NCI-H187 treated with DMSO at 0.1 percent for 48 hours (cell line): ENCODE measurements at places on chromosomes 11 and 22.

GRCh38 chr22:21569459-21570170 lies 2.1 kb downstream of the UBE2L3 start:
- DNase-seq: no peak

- no peak for DNase-seq
Observed at GRCh38 chr11:17506942-17507341, 30.3 kb upstream of the ABCC8 start.

DNA sequence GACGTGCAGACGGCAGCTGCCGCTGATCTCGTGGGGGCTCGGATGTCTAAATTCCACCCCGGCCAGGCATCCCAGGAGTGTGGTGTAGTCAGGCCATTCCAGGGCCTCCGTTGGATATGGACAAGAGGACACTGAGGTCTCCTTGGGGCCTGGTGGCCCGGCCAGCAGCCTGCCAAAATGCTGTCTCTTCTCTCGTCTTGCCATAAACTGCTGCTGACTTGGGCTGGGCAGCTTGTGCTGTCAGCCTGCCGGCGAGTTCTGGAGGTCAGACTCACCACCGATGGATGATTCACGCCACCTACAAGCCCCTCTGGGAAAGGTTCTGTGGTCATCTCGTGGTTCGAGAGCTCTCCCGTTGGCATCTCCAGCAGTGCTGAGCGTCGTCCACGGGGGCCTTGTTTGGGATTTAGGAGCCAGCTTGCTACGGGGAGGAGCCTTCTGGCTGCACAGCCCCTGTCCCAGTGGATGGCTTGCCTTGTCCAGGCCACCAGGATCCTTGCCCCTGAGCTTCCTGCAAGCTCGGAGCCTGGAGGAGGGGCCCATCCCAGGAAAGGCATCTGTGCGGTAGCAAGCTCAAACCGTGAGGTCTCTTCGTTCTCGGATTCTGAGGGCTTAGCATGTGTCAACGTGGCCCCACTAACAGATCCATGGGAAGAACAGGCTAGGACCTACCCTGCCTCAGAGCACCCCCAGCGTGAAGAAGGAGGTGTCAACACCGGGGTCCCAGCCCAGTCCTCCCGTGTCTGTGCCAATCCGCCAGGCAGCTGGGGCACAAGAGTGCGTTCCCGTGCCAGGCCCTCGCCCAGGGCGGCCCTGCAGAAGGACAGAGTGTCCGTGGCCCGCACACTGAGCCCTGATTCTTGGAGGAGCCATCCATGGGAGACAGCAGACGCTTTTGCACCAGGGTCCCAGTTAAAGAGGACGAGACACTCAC lies 1114.1 kb downstream of the BRD1 start:
- no peak for DNase-seq

DNA sequence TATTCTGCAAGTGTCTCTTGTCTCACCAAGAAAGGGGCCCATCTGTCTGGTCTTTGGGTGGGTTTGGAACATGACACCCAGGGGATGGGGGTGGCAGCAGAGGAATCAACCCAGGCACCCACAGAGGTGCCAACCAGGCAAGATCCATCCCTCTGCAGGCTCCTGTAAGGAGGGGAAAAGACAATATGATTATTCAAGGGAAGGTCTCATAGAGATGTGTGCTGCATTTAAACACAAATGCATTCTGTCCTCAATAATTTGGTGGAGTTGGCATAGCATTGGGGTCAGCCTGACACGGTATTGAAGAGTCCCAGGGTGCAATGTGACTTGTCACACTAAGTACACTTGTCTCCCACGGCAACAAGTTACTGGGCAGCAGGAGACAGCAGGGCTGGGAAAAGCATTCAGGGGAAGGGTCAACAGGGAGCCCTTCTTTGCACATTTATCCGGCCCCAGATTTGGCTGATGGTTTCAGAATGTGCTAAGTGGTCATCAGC lies 33.1 kb upstream of the SPON1 start:
- DNase-seq: no peak

- no peak for DNase-seq
Observed at GRCh38 chr11:70643642-70644041, 245.3 kb downstream of the CTTN start.

DNA sequence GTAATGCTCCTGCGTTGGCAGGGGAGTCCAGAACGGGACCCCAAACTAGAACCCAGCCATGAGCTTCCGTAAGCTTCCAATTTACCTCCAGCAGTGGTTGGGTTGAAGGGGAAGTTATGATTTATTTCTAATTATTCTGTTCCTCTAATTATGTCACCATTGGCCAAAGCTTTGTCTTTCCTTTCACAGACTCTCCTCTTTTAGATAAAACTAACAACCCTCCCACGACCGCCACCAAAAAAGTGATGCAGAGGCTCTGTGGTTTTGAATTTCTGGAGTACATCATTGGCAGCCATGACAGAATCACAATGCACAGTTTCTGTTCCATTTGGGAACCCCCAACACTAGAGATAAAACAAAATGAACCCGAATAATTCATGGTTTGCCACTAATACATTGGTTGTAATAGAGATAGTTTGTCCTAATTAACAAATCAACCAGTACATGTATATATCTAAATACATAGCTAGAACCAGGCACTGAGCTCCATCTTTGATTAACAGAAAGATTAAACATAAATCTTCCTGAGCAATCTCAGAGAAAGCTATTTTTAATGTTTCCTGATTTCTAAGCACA lies 64.3 kb downstream of the ETS1 start:
- no peak for DNase-seq

DNA sequence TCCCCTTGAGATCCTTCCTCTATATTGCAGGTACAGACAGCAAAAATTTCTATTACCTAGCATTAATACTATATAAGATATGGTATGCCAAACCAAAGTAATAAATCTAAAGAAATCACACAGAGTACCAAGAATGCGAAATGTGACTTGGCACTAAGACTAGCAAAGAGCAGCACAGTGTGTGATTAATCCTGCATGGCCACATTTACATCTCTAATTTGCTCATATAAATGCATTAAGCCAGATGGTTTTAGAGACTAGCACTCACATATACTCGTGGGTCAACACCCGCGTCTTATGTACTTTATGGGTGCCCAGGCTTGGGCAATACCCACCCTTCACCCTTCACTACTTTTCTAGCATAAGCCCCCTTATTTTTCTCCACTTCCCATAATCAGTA lies 213.2 kb downstream of the TTC28 start:
- DNase-seq: no peak

- DNase-seq: no peak
Observed at GRCh38 chr11:19244621-19245020, 3.9 kb upstream of the E2F8 start.

GRCh38 chr22:27996529-27996925 lies 77.5 kb upstream of the PITPNB start:
- DNase-seq: no peak

DNA sequence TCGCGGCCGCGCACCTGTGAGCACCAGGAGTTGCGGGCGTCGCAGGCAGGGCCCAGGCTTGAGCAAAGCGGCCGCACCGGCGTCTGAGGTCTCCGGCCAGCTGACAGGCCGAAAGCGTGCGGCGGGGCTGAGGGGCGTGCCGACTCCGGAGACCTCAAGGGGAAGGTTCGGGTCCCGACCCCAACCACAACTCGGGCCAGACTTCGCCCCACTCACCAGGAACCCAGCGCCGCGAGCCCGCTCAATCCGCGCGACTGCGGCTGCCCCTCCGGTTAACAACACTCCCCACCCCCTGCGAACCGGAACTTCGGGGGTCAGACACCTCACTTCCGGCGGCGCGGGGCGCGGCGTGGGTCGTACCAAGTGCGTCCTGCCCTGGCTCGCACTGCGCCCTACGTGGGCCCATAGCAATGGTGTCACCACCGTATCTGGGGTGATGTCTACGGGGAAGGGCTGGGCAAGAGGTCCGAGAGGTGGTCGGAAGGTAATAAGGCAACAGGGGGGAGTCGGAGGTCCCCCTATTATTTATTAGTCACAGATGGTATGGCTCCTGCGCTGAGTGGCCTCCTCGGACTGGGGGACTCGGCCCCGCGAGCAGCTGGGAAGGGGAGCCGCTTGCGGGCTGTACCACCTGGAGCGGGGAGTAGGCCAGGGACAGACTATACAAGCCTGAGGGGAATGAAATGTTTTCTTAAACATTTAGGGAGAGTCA lies at the start of gene SYVN1:
SYVN1 (minus strand) TSS at position 280 of the 712 bp plus-strand sequence. CDS start 918 bp downstream, outside the sequence.
- no peak for DNase-seq

- DNase-seq: no peak
Observed at GRCh38 chr11:114089748-114090147, 30.2 kb downstream of the ZBTB16 start.

DNA sequence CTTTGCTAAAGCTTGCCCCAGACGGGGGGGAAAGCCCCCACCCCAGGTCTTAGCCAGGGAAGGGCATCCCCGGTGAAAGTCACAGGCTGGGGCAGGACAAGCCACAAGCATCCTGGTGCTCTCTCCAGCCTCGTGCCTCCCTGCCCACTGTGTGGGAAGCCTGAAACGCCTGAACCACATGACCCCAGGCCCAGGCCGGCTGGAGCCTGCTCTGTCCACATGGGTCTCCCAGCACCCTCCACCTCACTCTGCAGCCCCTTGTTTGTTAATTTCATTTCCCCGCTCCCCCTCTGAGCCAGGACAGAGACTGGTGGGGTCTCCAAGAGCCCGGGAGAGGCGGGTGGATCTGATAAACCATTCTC lies 58.3 kb upstream of the TCF20 start:
- DNase-seq: no peak

DNA sequence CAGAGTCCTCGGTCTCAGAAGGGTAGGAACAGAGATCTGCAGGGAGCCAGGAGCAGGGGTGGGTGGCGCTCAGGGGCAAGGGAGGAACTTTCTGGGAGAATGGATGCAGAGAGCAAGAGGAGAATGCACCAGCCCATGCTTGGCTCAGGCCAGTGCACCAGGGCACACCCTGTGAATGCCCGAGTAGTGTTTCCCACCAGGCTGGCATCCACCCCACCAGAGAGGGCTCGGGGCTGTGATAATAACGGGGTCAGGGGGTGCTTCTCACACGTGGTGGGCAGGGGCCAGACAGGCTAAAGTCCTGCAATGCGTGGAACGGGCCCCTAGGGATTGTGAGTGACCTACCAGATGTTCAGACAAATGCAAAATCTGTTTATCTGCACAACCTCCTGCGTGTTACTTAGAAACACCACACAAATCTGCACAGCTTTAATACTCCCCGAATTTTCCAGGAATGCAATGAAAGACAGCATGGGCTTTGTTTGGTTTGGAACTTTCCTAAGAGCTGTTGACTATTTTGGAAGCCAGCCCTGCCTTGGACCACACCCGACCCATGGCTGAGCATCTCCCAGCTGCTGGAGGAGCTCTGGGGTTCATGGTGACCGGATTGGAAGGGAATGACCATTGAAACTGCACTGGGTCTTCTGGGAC lies 368.3 kb downstream of the SHANK2 start:
- DNase-seq: no peak

- DNase-seq: no peak
Observed at GRCh38 chr11:44120169-44120568, 24.7 kb downstream of the EXT2 start.

DNA sequence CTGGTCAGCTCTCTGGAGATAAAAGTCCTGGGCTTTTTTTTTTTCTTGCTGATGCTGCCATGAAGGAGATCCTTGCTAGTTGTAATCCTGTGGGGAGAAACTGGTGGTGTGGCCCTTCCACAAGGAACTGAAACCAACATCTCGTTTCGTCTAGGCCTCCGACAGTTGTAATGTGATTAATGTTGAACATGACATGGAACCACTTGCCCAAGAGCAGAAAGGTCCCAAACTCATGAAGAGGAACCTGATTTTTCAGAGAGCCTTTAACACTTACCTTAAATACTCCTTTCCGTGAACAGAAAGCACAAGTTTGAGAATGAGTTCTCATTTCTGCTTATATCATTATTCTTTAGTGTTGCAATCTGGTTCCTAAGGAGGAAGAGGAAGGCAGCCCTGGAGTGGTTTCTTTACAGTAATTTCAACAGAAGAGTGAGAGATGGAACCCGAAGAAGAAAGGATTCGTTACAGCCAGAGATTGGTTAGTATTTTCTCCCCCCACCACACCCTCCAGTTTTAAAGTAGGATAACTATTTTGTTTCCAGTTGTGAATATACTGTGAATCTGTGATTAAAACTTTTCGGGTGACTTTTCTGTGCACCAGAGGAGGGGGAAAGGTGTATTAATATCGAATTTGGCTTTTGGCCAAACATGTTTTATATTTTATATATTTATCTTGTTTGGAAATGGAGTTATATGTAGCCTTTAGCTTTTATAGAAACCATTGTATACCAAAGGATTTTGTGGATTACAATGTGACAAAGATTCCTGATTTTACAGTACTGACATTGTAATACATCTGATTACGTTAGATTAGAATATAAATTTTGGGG lies 2.0 kb downstream of the KDM2A start:
- no peak for DNase-seq

DNA sequence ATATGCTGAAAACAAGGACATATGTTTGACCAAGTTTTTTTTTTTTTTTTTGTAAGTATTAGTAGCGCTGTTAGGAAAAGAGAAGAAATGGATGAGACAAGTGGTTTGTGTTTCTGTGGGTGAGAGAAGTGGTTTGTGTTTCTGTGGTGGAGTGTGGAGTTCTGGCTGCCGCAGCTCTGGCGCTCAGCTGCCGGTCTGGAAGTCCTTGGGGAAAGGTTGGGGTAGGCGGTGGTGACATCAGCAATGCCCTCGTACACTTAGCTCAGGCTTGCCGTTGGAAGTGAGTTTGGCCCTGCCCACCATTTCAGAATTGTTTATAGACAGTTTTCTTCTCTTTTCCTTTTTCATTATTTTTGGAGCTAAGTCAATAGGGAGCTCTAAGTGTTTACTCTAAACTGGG lies 116.6 kb downstream of the TBC1D22A start:
- DNase-seq: no peak
